Non-pigmented ciliary epithelial cell (primary cell): ENCODE measurements at places on chromosomes 5 and 9.

DNA sequence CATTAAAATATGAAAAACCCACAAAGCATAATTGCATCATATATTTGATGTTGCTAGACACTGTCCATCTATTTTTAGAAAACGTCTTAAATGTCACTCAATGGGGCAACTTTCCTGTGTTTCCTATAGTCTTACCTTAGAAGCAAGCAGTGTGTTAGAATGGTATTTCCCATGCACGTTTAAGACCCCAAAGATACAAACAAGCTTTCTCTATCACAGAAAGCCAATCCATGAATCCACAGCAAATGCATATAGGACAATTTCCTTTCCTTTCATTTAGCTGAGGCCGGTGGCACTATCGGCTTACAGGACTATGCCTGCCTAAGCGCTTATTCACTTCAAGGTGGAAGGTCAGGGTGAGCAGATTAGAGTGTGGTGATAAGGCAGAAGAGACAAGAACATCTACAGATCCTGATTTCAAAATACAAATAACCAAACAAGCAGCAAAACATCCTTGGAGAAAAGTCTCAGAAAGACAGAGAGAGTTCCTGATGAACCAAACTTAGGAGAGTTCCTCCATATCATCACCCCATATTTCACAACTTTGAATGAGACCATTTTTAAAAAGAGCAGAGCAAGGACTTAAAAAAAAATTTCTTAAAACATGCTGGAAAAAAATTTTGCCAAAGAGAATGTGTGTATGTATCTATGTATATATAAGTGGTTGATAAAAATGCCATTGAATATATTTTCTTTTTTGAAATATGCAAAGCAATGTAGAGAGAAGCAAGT lies 57.2 kb downstream of the MEF2C start:
- no peak for DNase-seq

- DNase-seq, result no peak
Observed at GRCh38 chr5:1021136-1021968, 12.8 kb downstream of the NKD2 start.

- DNase-seq, result no peak
Observed at GRCh38 chr9:88464851-88465250, 70.1 kb upstream of the NXNL2 start.

DNA sequence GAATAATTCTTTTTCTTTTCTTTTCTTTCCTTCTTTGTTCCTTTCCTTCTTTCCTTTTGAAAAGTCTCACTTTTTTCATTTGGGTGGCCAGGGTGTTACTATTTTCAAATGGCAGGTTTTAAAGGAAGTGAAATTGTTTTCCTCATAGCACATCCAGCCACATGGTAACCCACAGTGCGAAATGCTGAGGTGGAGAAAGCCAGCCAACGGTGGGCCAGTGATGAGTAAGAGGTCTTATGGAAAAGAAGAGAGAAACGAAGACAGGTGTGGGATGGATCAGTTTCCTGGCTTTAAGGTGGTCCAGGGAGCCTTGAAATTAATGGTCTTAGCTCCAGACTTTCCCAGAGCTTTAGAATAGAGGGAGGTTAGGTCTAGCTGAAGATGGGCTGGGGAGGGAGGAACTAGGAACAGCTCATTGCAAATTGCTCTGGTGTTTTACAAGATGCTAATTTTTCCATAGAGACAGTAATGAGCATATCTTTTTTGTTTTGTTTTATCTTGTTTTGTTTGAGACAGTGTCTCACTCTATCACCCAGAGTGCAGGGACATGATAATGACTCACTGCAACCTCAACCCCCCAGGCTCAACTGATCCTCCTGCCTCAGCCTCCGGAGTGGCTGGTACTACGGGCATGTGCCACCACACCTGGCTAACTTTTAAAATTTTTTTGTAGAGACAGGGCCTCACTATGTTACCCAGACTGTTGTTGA lies 17.8 kb downstream of the ITK start:
- no peak for DNase-seq

DNA sequence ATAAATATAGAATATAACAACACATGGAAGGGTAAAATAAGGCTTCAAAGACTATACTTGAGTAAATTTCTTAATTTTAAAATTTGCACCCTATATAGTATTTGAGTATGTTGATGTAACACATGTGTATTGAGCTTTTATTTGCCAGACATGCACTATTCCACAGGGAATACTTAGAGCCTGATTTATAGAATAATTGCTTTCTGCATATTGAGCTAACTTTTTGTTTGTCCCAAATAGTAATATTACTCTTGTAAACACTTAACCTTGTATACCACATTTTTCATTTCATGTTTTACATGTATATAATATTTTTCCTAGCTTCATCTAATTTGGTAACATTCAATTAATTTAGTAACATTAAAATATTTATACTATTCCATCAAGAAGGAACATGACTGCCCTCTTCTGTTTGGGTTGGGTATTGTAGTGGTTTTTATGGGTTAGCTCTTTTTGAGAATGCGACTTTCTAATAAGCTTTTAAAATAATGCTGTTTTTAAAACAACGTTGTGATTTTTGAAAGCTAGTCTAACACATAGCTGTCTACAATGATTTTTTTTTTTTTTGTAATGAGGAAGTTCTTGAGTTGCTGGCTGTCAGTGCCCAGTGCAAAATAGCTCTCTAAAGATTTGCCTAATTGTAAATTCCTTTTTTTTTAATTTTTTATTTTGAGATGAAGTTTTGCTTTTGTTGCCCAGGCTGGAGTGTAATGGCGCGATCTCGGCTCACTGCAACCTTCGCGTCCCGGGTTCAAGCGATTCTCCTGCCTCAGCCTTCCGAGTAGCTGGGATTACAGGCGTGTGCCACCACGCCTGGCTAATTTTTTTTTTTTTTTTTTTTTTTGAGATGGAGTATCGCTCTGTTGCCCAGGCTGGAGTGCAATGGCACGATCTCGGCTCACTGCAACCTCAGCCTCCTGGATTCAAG lies 4.8 kb downstream of the SUB1 start:
- peak; percentile 30 for DNase-seq

GRCh38 chr9:135888126-135888765 lies 19.1 kb downstream of the CAMSAP1 start:
- DNase-seq, result no peak
